ENCODE measurements at places on chromosomes 3 and 15.
A peak's percentile ranks its signal among the peaks of the same experiment; 100 is the strongest.

DNA sequence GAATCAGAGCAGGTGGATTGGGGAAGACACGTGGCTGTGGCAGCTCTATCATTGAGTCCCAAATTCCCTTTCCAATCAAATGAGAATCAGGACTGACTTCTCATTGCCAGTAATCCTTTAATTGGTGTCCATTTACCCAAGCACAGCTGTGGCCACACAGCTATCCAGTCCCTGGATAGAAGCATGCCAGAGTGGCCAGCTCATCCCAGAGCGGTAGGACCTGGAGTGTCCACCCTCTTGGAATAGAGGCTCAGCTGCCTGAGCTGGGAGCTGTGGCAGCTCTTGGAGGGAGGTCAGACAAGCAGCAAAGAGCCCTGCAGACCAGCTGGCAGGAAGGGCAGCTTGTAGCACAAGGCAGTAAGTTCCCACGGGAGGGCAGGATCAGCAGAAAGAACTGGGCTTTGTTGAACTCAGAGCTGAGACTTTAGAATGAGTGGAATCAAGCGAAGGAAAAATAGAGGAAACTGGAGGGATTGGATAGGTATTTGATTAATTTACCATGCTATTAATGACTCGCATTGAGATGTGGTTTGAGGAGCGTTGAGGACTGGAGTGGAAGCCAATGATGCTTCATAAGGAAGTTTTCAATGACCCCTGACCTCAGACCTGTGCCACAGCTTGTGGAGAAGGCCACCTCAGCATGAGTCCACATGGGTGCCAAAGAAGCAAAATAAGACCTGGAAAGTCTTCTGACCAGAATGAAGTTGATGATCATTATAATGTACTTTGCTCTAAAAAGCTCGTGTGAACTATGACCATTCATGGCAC lies 6.9 kb upstream of the ALPK3 start:
- DNase-seq = no peak

- DNase-seq = no peak
These were observed 181.2 kb upstream of the RARB start for GRCh38 chr3:25246913-25247312.

DNA sequence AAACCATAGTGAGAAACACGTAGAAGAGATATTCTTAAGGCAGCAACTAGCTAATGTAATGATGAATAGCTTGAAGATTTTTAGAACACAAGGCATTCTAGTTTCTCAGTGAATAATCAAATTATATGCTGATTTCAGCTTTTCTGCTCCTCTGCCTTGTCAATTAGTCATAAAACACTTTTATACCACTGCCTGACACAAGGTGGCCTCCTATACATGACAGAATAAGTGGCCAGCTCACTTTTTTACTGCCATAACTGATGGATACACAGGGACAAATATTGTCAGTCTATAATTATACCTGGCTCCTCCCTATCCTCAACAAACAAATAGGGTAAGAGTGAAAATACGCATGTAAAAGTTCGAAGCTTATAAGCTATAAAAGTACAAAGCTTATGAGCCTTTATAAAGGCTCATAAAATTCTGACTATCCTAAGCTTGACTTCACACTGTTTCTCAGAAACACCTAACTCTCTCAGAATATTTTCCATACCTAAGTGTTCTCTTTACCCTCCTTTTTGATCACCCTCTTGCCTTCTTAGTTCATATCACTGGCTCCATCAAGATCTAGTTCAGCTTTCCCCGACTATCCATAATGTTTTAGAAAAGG lies 81.6 kb downstream of the HERC1 start:
- DNase-seq = peak; percentile 49

GRCh38 chr15:68632101-68632500 lies 53.3 kb downstream of the CORO2B start:
- no peak for DNase-seq

DNA sequence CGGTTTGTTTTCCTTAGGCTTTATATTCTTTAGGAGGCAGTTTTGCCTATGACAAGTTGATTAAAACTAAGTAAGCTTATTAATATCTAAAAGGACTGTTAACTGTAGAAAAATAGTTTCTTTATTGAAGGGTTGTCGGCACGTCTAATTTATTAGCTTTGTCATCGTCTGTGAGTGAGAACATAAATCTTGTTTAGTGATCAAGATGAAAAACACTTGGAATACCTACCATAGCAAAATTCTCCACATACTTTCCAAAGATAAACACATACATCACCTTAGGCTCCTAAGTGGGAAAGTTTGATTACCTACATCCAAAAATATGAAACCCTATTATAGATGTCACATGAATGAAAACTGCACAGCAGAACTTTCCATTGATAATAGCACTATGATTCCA lies 139.1 kb upstream of the BNIP2 start:
- DNase-seq = no peak

DNA sequence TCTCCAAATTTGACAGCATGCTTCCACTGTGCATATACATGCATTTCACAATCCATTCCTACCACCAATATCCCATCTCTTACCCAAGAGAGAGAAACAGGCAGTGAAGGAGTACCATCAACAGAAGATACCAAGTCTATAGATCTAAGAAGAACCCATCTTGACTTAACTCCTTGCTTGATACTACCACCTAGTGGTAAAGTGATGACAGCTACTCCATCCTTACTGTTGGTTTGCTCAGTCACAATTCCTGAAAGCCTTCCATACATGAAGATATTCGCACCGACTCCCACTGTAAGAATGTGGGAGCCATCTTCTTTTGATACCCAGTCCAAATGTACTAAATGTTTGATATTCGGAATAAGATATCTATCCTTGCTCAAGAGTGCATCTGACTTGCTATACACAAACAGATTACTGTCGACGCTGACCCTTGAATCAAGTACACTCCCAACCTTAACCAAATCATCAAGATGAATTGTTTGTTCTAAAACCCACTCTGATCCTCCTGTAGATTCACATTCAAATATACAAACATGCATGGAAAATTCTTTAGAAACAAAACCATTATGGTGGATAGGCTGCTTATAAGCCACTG lies 123.1 kb downstream of the DMXL2 start:
- DNase-seq = peak; percentile 41

DNA sequence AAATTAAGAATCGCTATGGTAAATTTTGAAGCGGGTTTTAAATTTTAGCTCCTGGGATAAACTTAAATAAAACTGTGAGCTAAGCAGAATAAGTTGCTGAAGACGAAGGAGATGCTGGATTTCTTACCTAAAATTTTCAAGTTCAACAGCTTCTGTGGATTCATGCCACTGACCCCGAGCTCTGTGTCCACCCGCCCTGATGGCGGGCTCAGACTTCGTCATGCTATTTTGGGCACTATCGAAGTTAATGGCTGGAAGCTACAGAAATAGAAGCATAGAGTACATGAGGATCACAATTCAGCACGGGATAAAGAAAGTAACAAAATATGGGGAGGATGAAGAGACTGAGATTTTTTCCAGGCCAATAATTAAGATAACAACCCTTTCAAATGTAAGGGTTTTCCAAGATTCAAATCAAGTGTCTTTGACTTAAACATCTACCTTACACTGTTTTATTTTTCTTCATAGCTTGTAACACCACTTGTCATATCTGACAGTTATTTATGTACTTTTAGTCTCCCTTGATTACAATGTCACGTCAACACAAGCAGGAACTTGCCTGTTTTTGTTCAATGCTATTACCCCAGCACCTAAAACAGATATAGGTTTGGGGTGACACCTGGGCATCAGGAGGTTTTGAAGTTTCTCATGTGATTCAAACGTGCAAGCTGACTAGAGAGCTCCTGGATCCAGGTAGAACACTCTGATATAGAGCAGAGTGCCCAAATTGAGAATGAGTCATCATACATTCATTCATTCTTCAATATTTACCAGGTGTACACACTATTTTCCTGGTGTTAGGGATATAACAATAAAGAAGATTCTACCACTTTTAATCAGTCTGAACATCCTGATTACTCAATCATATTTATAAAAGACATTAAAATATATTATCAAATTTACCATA lies 23.0 kb downstream of the NEK10 start:
- DNase-seq = no peak

DNA sequence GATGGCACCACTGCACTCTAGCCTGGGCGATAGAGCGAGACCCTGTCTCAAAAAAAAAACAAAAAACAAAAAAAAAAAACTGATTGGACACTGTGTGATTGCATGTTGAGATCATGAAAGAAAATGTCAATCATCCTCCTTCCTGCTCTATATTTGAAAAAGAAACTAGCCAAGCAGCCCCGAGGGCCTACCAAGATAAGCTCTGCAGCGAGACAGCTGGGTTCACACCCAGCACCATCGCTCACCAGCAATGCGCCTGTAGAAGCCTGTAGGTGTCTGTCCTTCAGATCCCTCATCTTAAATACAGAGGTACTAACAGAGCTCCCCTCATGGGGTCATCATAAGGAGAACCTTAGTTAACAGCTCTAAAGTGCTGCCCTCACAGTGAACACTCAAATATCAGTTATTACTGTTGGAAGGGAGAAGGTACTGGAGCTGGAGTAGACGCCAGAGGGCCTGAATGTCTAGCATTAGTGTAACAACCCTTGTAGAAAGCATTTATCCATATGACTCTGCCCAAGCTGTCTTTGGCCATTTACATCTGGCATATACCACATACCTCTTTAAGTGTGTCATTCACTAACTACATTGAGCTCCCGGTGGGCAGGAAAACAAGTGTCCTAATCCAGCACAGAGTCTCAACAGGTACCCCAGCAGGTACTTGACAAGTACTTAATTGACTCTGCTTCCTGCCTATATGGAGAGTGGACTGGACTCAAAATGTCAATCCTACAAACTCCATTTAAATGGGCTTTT lies 22.9 kb downstream of the MYLK start:
- no peak for DNase-seq

- no peak for DNase-seq
These were observed 21.9 kb downstream of the MAPKBP1 start for GRCh38 chr15:41795996-41796856.

- DNase-seq = no peak
These were observed 63.6 kb upstream of the MEF2A start for GRCh38 chr15:99502182-99502581.

DNA sequence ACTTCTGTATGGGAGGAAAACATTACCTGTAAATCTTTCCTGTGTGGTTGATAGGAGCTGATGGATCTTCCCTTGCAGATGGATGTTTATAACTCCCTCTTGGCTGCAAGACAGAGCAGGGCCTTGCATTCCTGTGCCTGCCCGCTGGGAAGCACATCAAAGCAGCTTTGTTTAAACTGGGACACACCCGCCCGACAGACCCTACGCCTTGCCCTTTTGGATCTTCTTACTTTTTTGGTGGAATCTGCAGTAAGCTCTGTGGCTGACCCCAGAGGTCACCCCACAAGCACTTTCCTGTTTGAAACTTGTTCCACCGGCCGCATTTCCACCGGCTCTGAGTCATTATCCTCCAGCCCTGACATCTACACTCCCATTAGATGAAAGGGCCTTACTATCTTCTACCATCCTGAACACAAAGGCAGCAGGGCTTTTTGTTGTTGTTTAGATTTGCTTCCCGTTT lies 244.1 kb upstream of the STT3B start:
- no peak for DNase-seq

- DNase-seq = no peak
These were observed 10.8 kb downstream of the IP6K1 start for GRCh38 chr3:49775538-49775937.

GRCh38 chr3:185988080-185988815 lies 50.4 kb upstream of the TRA2B start:
- DNase-seq = no peak

DNA sequence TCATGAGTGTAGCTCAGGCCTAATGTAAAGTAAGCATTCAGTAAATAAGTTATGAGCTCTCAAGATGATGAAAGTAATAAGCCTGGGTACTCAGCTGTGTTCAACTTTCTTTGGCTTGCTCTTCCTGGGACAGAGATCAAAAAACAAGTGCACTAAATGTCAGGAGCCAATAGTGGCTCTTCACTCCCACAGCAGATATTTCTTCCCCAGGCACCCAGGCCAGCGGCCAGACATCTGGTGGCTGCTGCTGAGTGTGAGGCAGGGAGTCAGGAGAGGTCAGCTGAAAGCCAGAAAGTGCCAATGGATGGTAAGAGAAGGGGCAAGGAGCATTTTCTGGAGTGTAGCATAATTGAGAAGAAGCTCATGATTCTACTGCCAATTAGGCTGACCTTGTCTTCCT lies 18.2 kb upstream of the ITGA11 start:
- no peak for DNase-seq

- no peak for DNase-seq
These were observed 116.9 kb downstream of the ALDH1A2 start for GRCh38 chr15:57948351-57949289.

- no peak for DNase-seq
These were observed 4.4 kb downstream of the GATA2 start for GRCh38 chr3:128488636-128488990.

DNA sequence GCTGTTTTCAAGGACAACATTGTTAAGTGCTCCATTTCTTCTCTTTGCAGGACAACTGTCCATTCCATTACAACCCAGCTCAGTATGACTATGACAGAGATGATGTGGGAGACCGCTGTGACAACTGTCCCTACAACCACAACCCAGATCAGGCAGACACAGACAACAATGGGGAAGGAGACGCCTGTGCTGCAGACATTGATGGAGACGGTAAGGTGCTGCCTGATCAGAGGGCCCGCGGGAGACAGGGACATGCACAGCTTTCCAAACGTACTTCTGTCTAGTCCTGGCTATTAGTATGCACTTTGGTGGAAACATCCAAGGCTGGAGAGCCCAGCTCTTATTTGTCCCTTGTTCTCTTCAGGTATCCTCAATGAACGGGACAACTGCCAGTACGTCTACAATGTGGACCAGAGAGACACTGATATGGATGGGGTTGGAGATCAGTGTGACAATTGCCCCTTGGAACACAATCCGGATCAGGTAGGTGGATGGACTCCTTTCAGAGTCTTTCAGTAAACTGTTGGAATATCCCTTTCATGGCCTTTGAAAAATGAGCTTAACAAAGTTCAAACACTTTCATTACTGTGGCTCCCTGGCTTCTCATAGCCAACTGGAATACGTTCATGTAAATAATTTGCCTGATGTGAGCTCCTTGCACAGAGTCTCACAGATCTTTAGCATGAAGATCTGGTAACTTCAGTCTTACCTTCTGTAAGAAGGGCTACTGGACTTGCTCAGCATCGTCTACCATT lies 10.4 kb downstream of the THBS1 start:
- no peak for DNase-seq

DNA sequence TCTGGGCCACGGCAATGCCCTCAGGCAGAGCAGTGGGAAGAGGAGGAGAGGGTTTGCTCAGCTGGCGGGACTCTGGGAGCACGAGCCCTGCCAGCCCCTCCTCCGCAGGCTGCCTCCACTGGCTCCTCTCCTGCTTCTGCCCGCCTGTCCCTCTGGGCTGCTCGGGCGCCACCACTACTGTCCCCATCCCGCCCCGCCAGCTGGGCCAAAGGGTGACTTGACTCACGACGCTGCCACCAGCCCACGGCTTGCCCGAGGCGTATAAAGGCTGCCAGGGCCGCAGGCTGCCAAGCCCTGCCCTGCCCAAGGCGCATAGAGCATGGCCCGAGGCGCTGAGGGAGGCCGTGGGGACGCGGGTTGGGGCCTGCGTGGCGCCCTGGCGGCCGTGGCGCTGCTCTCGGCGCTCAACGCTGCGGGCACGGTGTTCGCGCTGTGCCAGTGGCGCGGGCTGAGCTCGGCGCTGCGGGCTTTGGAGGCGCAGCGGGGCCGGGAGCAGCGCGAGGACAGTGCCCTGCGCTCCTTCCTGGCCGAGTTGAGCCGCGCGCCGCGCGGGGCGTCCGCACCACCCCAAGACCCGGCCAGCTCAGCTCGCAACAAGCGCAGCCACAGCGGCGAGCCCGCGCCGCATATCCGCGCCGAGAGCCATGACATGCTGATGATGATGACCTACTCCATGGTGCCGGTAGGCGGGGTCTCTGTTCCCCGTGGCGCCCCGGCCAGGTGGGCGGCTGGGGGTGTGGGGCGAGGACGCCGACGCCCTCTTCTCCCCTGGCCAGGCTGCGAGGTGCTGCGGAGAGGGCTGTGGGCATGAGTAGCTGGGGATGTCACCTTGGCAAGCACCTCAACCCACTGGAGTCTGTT lies at the start of gene GLDN:
Gene GLDN (plus strand): TSS at position 290 of the 861 bp plus-strand sequence. CDS start 30 bp downstream, at position 320.
- no peak for DNase-seq

All from AML-193 (cell line).